Fibroblast of skin of left quadriceps (primary cell): ENCODE measurements at places on chromosomes 2 and 18.
A peak's percentile ranks its signal among the peaks of the same experiment; 100 is the strongest.

GRCh38 chr2:229408356-229408755 is 137.3 kb upstream of the PID1 start:
- peak; percentile 86 for DNase-seq

GRCh38 chr18:34643989-34644388 is 66.1 kb upstream of the DTNA start:
- DNase-seq, result no peak

GRCh38 chr18:74914648-74915047 is 294.3 kb downstream of the PTGR3 start:
- no peak for DNase-seq

DNA sequence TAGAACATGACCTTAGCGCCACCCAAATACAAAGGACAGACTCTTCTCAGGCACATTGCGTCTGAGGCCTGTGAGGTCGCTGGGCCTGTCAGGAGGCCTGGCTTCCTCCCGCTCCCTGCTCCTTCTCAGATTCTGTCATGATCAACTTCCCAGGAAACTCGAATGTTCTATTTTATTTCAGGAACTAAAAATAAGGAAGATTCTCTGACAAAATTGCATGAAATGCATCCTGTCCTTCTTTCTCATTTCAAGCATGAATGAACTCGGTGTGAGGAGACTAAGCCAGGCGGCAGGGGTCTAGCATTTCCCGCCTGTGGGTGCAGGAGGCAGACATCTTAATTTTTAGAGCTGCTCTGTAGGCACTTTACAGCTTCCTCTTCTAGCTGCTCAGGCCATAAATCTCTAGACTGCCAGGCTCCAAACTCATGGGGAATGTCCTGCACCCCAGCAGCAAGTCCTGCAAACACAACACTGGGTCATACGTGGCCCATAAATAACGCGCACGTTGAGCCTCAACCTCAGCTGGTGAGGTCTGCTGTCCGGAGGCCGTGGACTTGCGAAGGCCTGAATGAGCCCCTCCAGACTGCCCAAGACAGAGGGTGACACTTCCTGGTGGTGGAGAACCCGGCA is 109.7 kb upstream of the ZNF236 start:
- no peak for DNase-seq

DNA sequence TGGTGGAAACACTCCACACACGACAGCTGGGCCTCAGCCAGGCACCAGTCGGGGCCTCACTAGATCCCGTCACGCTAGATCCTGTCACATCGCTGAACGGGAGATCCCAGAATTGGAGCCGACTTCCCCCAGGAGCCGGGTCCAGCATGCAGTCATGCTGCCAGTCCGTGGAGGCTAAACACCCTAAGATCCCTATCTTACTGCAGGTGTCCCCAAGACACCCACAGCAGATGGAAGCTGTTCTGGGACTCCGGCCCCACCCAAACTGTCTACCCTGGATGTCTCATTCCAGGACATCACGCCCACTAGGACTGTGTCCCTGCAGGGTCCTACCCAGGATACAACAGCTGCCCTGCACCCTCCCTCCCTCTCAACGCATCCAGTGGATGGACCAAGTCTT is 23.4 kb downstream of the ZNF516 start:
- no peak for DNase-seq
